CD8-positive, alpha-beta memory T cell (primary cell): ENCODE measurements at places on chromosomes 6 and 20.
A peak's percentile ranks its signal among the peaks of the same experiment; 100 is the strongest.

- no peaks in the 10 kb centered on the region for H3K36me3 ChIP-seq
- DNase-seq: no peak
- no peaks in the 10 kb centered on the region for H3K4me1 ChIP-seq
- H3K4me3 ChIP-seq: no peak overlapping the region
- no peaks in the 10 kb centered on the region for H3K27me3 ChIP-seq
- H3K27ac ChIP-seq: no peak overlapping the region
Measured at GRCh38 chr6:134398453-134398852, 80.5 kb upstream of the SGK1 start.

DNA sequence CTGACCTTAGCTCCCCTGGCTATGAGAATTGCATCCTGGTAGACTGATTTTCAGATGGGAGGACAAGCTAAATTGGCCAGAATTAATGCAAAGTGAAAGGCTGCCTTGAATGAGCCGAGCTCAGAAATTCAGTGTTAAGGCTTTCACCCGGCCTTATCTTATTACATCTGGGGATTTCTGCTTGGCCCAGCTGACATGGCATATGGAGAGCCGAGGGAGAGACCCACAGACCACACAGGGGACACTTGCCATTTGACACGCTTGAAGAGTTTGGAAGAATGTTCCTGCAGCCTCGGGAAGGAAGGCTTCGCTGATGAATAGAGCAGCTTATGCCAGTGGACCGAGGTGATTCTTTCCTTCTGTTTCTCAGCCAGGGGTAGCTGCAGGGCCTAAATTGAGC is 9.0 kb downstream of the MOCS3 start:
- no peaks in the 10 kb centered on the region for H3K4me1 ChIP-seq
- no peak overlapping the region for H3K4me3 ChIP-seq
- no peaks in the 10 kb centered on the region for H3K36me3 ChIP-seq
- DNase-seq: no peak
- H3K27ac ChIP-seq: no peak overlapping the region
- no peaks in the 10 kb centered on the region for H3K27me3 ChIP-seq

- no peaks in the 10 kb centered on the region for H3K36me3 ChIP-seq
- H3K27ac ChIP-seq: no peak overlapping the region
- no peaks in the 10 kb centered on the region for H3K4me1 ChIP-seq
- no peak overlapping the region for H3K4me3 ChIP-seq
Measured at GRCh38 chr6:2307799-2308198, 62.4 kb upstream of the GMDS start.

DNA sequence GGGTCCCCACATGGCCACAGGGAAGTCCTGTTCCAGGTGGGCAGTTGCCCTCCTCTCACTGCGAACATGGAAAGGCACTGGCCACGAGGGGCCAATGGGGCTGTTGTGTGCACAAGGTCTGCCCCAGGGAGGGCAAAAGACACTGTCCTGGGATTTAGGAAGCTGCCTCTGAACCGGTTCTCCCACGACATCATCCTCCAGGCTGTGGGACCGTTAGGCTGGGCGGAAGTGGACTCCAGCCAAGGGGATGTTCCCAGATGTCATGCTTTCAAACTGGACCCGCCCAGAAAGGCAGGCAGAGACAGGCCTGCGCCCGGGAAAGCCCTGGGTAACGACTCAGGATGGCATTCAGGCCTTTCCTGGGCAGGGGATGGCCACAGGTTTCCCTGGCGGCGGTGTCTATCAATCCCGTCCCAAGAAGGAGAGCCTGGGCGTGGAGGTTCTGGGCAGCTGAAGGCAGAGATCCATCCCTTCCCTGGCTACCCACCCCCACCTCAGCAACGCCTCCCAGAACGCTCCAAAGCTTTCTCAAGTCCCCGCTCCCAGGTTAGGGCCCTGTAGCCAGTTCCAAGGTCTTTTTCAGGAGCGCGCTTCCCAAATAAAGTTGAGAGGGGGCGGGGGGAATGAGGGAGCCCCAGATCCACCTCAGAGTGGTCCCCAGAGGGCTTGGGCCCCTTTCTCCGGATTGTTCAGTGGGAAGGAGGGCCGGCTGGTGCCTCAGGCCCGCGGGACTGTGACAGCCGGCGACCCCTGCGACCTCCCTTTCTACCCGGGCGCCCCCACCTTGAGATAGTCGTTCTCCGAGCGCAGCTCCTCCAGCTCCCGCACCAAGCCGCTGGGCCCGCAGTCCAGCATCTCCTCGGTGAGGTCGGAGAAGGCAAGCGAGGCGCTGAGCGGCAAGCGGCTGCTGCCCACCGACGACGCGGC is 13.8 kb upstream of the TLDC2 start:
- H3K4me1 ChIP-seq: peaks cover 5% of the 10 kb centered on the region
- H3K4me3 ChIP-seq: no peak overlapping the region
- peak overlapping the region; percentile 67 for H3K27ac ChIP-seq
- DNase-seq: no peak
- H3K36me3 ChIP-seq: no peaks in the 10 kb centered on the region

DNA sequence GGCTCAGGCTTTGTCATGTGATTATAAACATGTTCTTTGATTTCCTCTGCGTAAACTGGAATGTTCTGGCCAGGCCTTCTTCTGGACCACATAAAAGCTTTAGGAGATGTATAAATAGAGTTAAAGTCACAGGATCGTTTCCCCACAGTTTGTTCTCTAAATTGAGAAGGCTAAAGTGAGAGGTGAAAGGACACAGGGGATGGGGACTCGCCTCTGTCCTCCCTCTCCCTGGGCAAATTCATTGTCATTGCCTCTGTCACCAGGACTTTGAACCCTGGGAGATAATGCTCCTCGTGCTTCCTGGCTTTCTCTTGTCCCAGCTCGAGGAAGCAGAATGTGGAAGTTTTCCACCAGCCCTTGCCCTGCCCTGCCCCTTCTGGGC is 20.3 kb upstream of the ZFAND3 start:
- no peaks in the 10 kb centered on the region for H3K27me3 ChIP-seq
- no peaks in the 10 kb centered on the region for H3K36me3 ChIP-seq
- no peak overlapping the region for H3K4me3 ChIP-seq
- DNase-seq: no peak
- H3K4me1 ChIP-seq: no peaks in the 10 kb centered on the region
- H3K27ac ChIP-seq: no peak overlapping the region
